ENCODE measurements at places on chromosomes 4 and X.

- DNase-seq = no peak
Observed at GRCh38 chrX:1464971-1465285, 12.2 kb upstream of the ASMTL start.

DNA sequence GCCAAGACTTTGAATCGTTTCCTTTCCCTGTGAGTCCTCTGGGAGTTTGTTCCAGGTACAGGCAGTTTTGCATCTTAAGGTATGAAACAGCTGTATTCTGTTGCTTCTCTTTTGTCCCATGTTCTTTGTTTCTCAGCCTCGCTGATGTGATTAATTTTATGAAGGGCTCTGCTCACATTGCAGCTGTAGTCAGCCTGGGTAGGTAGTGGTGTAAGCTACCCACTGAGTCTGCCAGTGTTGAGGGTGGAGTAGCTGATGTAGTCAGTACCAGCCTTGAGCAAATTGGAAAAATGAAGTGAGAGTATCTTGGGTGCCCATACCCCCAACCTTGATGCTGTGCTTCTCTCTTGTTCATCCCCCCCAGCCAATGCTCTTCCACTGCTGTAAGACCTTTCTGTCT lies 139.6 kb upstream of the SMIM31 start:
- DNase-seq = no peak

DNA sequence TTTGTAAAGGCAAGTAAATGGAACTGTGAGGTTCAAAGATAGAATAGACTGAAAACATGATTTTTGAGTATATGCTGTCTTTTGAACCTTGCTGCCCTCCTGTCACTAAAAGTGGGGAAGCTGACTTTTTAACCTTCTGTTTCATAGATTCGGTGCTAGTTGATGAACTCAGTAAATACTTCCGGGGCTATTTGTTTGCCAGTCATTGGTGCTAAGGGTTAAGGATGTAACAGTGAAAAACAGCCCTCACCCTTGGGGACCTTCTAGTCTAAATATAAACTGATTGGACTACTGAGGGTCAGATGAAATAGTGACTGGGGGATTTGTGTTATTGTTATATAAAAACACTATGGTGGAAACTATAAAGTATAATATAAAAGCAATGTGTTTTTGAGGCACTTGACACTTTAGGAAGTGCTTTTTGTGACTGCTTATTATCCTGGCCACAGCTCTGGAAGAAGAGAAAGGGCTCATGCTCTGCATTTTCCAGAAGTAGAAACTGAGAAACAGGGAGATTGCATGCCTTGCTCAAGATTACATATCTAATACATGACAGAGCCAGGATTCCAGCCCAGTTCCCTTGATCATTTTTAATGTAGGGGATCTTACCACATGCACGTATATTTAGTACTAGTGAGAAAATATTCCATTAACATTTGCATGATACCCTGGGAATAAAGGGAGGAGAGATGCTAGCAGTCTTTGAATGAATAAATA lies 3.9 kb downstream of the BST1 start:
- no peak for DNase-seq

- DNase-seq = no peak
Observed at GRCh38 chrX:10106806-10107205, 50.0 kb upstream of the CLCN4 start.

GRCh38 chr4:40421839-40422708 lies 86.9 kb downstream of the CHRNA9 start:
- DNase-seq = no peak

Measured in HuH-7.5 (cell line).